ENCODE measurements at places on chromosomes 12 and 14.

DNA sequence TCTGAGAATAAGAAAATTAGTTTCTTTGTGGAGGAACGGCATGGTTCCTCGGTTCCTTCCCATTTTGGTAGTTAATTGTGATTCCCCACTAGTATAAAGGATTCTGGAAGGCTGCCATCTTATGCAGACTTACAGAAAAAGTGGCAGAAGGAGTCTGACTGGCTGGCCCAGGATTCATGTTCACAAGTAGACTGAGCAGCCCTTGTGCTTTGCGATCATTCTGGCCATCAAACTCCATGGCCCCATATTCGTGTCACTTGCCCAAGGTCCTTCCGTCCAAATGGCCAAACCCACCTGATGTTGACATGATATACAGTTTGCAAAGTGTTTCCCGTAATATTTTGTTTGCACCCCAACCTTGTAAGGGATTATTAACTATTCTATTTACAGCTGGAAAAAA, 297.2 kb upstream of the AMIGO2 start:
- DNase-seq = no peak

DNA sequence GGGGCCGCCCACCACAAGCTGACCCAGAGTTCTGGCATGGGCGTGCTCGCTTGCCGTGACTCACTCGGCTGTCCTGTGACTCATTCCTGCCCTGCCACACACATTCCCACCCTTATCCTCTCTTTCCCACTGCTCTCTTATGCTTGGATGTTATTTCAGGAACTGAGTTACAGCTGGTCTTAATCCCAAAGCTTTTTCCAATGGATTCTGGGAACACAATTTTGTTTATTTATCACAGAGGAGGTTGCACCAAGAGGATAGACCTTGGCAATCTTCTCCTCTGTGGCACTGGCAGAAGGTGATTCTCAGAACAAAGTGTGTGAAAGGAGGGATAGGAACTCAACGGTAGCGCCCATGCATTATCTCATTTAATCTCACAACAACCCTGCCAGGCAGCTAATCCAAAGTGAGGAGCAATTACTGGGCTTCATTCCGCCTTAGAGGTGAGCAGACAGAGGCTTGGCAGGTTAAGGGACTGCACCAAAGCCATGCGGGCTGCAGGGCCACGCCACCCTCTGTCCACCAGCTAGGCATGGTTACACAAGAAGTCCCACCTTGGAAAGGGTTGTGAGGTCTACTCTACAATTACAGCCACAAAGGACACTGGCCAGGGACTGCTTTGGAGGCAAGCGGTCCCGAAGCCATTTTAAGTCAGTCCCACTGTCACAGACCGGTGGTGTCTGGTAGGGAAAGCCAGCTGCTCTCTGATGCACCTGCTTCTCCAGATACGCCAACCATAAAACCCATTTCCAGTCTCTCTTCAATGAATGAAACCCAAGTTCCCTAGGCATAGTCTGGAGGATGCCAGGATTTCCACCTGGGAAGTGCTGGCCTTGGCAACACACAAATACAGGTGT, 32.9 kb downstream of the SYNE3 start:
- DNase-seq = peak; percentile 93

GRCh38 chr14:65954942-65955341, 531.2 kb upstream of the CCDC196 start:
- DNase-seq = no peak

DNA sequence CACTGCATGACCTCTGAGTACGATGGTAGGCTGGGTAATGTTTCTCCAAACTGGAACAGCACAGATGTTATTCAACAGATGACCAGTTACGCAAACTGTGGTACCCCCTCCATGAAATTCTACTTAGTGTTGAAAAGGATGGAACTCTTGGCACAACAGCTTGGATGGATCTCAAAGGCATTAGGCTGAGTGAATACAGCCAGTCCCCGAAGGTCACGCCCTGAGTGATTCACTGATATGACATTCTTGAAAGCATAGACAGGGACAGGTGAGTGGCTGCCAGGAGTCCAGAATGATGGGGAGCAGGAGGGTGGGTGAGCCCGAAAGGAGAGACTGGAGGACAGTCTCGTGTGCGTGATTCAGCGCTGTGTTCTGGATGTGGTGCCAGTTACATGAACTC, 187.5 kb upstream of the TMEM132C start:
- DNase-seq = no peak

- DNase-seq = no peak
These were observed 133.6 kb upstream of the NOS1 start for GRCh38 chr12:117494833-117495655.

- no peak for DNase-seq
These were observed 7.9 kb upstream of the CMKLR1 start for GRCh38 chr12:108346727-108347710.

DNA sequence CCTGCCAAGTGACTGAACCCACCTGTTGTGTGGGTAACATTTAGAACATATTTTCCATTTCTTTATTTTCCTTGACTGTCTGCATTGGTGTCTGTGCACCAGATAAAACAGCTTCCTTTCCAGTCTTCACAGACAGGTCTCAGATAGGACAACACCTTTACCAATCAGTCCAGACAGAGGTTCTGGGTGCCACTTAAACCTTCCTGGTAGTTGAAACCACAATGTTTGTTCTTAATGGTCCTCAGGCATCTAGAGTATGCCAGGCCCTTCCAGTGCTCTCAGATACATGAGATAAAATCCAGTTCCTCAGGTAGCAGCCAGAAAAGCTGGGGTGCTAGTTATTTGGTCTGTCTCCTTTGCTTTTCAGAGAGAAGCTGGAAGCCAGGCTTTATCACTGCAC, 7.0 kb upstream of the CLEC2D start:
- DNase-seq = no peak

DNA sequence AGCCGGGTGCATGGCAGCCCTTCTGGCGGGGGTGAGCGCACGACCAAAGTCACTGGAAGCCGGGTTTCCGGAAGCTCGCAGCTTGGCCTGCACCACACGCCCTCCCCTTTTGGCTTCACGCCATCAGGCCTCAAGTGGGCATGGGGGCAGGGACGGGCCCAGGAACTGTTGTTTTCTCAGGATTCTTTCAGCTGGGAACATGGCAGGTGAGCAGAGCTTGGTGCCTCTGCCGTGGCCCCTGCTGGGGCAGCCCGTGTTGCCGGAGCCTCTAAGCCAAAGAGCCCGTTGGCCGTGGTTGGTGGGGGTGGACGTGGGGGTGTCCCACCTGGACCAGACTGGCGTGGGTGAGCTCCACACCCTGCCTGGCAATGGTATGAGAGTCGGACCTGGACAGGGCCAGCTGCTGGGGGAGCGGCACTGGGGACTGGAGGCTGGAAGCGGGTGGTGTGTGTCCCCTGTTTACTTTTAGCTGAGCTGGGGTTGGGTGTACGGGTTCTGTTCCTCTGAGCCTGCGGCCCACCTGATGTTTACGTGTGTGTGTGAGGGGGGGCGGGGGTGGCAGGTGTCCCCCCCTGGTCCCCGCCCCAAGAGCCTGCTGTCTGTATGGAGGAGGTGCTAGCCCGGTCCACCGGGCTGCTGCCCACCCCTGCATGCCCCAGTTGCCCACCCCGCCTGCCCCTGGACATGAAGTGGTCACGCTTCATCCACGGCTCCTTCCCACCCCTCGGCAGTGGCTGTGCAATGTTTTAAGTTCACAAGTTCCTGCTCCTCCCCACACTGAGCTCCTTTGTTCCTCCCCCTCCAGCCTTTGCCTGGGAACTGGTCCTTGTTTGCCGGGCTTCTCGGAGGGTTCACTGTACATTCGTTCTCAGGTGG, 28.7 kb upstream of the PLD4 start:
- no peak for DNase-seq

DNA sequence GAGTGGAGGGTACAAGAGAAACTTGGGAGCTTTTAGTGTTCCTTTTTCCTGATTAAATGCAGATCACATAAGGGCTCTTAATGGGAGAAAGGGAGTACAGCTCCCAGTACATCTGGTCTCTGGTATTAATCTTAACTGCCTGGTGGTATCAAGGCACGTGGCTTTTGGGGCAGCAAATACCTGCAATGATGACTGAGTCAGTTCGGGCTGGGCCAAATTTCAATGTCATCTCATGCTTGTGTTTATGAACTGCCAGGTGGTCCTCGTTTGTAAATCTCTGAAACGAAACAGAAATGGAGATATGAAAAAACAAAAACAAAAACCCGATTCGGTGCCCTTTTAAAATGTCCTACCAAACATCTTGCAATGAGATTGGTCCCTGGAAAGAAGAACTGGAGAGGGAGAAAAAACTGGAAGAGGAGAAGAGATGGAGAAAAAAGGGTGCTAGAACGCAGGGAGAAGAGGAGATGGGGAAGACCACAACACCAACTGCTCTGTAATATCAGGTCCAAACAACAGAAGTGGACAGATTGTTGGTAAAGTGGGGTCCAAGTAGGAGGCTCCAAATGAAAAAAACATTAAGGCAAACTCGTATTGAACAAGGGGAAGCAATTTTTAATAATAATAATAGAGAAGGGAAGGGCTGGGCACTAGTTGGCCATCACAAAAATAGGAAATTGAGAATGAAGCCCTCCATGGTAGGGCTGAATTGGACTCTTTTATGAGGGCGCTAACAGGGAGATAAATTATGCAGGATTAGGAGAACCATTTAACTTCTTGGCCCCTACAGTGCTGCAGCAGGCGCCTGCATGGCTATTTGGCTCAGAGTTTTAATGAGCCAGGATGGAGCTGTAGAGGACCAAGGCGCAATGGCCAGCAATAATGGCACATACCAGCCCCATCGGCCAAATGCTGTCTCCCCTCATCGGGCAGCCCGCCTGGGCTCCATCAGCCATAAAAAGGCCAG, 45.4 kb upstream of the NPFF start:
- no peak for DNase-seq

GRCh38 chr14:29168149-29168548, 401.6 kb downstream of the FOXG1 start:
- DNase-seq = no peak

- peak; percentile 44 for DNase-seq
These were observed 235.0 kb downstream of the ATP23 start for GRCh38 chr12:58176296-58176869.

- DNase-seq = no peak
These were observed 249.2 kb downstream of the PAWR start for GRCh38 chr12:79441534-79441933.

DNA sequence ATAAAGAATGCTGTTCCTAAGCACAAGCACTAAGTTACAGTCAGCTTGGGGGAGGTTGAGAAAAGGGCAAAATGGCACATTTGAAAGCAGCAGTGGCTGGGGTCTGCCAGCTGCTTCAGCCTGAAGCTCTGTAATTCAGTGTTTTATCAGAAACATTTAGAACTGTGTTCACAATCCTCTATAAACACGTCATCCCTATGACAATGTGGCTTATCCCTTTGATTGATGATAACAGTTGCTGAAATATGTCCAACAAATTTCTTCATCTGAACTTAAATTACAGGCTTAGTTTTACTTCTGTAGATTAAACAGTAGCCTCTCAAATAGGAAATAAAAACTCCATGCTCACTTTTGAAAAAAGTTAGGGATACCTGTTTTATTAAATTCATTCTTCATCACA, 108.8 kb downstream of the VEZT start:
- peak; percentile 34 for DNase-seq

GRCh38 chr12:5493018-5493417, 61.1 kb downstream of the NTF3 start:
- no peak for DNase-seq

DNA sequence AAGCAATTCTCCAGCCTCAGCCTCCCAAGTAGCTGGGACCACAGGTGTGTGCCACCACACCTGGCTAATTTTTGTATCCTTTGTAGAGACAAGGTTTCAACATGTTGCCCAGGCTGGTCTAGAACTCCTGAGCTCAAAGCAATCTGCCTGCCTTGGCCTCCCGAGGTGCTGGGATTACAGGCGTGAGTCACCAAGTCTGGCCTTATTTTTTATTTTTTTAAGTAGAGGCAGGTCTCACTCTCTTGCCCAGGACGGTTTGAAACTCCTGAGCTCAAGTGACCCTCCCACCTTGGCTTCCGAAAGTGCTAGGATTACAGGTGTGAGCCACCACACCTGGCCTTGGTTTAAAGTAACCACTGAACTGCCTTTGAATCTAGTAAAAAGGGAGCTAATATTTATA, 56.8 kb downstream of the SPPL3 start:
- DNase-seq = no peak

DNA sequence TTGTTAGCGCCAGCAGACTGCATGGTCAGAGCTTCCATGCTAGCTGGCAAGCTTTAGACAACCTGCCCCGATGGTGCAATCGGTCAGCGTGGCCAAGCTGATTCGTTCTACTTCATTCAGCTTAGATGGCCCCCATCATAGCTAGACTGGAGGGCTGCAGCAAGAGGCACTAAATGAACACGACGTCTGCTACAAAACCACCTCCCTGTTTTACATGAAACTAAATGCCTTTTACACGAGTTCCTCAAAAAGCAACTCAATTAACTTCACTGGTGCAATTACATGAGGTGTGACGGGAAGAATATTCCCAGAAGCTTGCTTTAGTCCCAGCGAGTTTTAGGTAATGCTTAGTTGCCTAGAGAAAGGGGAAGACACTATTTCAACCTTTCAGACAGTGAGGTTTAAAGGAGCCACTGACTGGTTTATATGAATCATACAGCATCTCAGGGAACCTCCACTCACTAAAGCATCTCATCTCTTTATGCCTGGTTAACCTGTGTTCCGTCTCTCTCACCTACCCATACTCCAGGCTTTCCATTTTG, 8.4 kb downstream of the NIN start:
- peak; percentile 13 for DNase-seq

DNA sequence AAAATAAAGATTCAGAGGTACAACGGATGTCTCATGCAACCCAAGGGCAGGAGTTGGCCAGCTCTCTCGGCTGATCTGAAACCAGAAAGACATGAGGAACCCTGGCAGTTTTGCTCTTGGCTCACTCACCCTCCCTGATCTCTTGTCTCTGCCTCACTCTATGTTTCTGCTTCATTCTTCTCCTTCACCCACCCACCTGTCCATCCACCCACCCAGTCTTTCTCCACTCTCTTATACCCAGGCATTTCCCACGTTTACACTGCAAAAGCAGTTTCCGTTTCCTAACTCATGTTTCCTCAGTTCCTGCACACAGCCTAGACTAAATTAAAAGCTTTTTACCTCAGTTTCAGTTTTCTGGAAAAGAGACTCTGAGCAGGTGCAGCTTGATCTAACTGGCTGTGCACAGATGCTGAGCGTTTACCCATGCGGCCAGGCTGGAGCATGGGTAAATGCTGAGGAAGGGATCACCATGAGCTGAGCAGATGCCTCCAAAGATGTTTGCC, 157.6 kb downstream of the PRKCH start:
- no peak for DNase-seq

All from AG08395 (cell line).